ENCODE measurements at places on chromosomes 3 and 15.

DNA sequence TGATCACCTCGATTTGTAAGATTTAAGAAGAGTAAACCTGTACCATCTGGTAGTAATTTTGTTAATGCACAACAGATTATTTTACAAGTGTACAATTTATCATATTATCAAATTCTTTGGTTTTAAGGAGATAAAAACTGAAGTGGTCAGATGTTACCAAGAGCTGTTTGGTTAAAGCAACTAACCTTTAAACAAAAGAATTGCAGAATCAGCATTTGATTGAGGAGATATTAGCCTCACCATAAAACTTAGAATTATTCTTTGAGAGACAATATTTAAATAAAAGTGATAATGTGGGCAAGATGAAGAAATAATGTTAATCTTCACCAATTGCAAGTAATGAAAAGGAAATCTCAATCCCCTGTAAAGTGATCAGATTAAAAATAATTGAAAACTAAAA, 1034.9 kb downstream of the ROBO1 start:
- DNase-seq = no peak

DNA sequence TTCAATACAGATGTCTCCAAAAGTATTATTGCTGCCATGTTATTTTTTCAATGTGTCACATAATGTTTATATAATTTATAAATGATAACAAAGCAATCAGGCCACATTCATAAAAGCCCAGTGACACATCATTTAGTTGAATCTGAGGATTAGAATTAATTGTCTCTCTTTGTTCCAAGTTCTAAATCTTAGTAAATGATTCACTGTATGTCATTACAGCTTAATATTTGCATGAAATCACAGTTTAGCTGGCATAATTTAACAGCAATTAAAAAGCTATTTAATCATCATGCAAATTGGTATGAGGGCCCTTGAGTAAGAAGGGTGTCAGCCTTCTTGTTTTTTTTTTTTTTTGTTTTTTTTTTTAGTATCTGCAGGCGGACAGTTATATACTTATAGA, 427.0 kb downstream of the EPHA6 start:
- DNase-seq = no peak

GRCh38 chr3:68973639-68974038, 39.8 kb downstream of the EOGT start:
- DNase-seq = no peak

GRCh38 chr15:67906382-67906781, 66.5 kb upstream of the RNU6-1 start:
- DNase-seq = no peak

DNA sequence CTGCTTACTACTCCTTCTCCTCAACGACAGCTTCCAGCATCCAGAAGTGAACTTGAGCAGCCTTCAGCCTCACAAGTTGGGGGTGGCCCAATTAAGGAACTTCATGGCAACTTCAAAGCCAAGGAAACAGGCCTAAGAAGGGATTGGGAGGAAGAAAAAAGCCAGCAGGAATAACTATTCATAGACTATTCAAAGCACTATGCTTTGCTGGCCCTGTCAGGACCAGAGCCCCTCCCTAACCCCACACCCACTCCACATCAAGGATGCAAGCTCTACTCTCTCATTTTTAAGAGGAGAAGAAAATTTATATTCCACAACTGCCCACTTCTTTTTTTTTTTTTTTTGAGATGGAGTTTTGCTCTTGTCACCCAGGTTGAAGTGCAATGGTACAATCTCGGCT, 10.0 kb upstream of the PRKAR2A start:
- no peak for DNase-seq

GRCh38 chr3:81650187-81650586, 111.3 kb downstream of the GBE1 start:
- DNase-seq = no peak
